ENCODE measurements at places on chromosomes 3 and 15. TPM values are rescaled to one million over a fixed set of nuclear protein-coding genes. Genes with fewer than 3 reads are reported as not detected.

The ANKRD63 gene
- not detected for total RNA-seq

The XCR1 gene
- total RNA-seq = 0.15 TPM

The RARB gene
- 6.7 TPM for total RNA-seq

The MRPL46 gene
- 18.5 TPM for total RNA-seq

- no peaks in the 10 kb centered on the region for H3K4me1 ChIP-seq
- H3K4me3 ChIP-seq = no peak overlapping the region
- no peaks in the 10 kb centered on the region for H3K27me3 ChIP-seq
- no peak for DNase-seq
Observed at GRCh38 chr15:85913461-85913860, 118.7 kb upstream of the KLHL25 start.

- H3K27ac ChIP-seq = no peak overlapping the region
- peaks cover 88% of the 10 kb centered on the region for H3K27me3 ChIP-seq
- no peak for DNase-seq
- H3K4me1 ChIP-seq = peaks cover 7% of the 10 kb centered on the region
- H3K4me3 ChIP-seq = no peak overlapping the region
Observed at GRCh38 chr3:158097081-158097592, 9.1 kb downstream of the SHOX2 start.

GRCh38 chr15:78822514-78822913, 11.2 kb upstream of the ADAMTS7 start:
- no peak overlapping the region for H3K4me3 ChIP-seq
- H3K36me3 ChIP-seq = no peaks in the 10 kb centered on the region
- no peaks in the 10 kb centered on the region for H3K4me1 ChIP-seq
- DNase-seq = no peak
- H3K27me3 ChIP-seq = no peaks in the 10 kb centered on the region

DNA sequence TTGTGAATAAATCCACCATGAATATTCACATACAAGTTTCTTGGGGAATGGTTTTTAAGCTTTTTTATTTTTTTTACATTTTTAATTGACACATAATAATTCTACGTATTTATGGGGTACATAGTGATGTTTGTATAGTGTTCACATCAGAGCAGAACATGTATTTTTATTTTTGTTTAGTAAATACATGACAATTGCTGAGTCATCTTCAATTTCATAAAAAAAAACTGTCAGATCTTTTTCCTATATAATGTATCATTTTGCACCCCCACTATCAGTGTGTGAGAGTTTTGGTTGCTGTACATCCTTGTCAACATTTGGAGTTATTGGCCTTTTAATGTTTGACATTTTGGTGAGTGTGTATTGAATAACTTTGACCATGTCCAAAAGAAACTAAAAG, 39.9 kb upstream of the FILIP1L start:
- H3K4me1 ChIP-seq = peaks cover 3% of the 10 kb centered on the region
- DNase-seq = no peak
- no peaks in the 10 kb centered on the region for H3K27me3 ChIP-seq
- no peak overlapping the region for H3K27ac ChIP-seq
- no peak overlapping the region for H3K4me3 ChIP-seq

- no peak for DNase-seq
- no peak overlapping the region for H3K4me3 ChIP-seq
- H3K27me3 ChIP-seq = no peaks in the 10 kb centered on the region
Observed at GRCh38 chr3:157752956-157753786, 250.0 kb upstream of the VEPH1 start.

GRCh38 chr3:95705786-95706418, 1108.5 kb upstream of the EPHA6 start:
- no peak for DNase-seq

Data from uterus (tissue), 4 donors.